ENCODE measurements at places on chromosomes 5 and 9. TPM values are rescaled to one million over a fixed set of nuclear protein-coding genes. Genes with fewer than 3 reads are reported as not detected.

The SIT1 gene
- 0.30 TPM for total RNA-seq

The HMMR gene
- 12.2 TPM for total RNA-seq

The TLE1 gene
- 36.6 TPM for total RNA-seq

The DDX4 gene
- total RNA-seq: not detected

The DMRT3 gene
- not detected for total RNA-seq

The AJM1 gene
- 0.79 TPM for total RNA-seq

The HSD17B3 gene
- total RNA-seq: 0.59 TPM

The THOC3 gene
- total RNA-seq: 32.7 TPM

The ZNF354C gene
- total RNA-seq: 11.8 TPM

The ADAMTS16 gene
- 3.1 TPM for total RNA-seq

The PRUNE2 gene
- 13.6 TPM for total RNA-seq

The GARIN3 gene
- not detected for total RNA-seq

The KIAA0825 gene
- 13.4 TPM for total RNA-seq

The CCL27 gene
- 7.6 TPM for total RNA-seq

The DIMT1 gene
- total RNA-seq: 23.9 TPM

The GBGT1 gene
- total RNA-seq: 3.4 TPM

The KCTD16 gene
- 0.20 TPM for total RNA-seq

The UAP1L1 gene
- 5.4 TPM for total RNA-seq

The MAMDC4 gene
- 2.5 TPM for total RNA-seq

The TMEM141 gene
- 31.9 TPM for total RNA-seq

The ZNF658 gene
- total RNA-seq: 9.6 TPM

The DMAC1 gene
- 9.5 TPM for total RNA-seq

The OR1J2 gene
- not detected for total RNA-seq

The SSNA1 gene
- 24.1 TPM for total RNA-seq

The SGCD gene
- 54.5 TPM for total RNA-seq

The NUDT12 gene
- 14.6 TPM for total RNA-seq

The MCTP1 gene
- total RNA-seq: 30.8 TPM

The PTGS1 gene
- 4.7 TPM for total RNA-seq

The NAA35 gene
- total RNA-seq: 26.4 TPM

The ADAMTSL2 gene
- total RNA-seq: 1.5 TPM

The CTNNA1 gene
- 262 TPM for total RNA-seq

The STRBP gene
- 11.3 TPM for total RNA-seq

The ANKRD34B gene
- total RNA-seq: 0.10 TPM

The CACNA1B gene
- 0.30 TPM for total RNA-seq

The ORM2 gene
- 0.79 TPM for total RNA-seq

The WDR70 gene
- total RNA-seq: 34.3 TPM

The FBP1 gene
- 5.1 TPM for total RNA-seq

The HTR1A gene
- not detected for total RNA-seq

The OMD gene
- 16.0 TPM for total RNA-seq

The SSBP2 gene
- 57.7 TPM for total RNA-seq

The SLC6A19 gene
- not detected for total RNA-seq

The PCDHGB3 gene
- total RNA-seq: 4.3 TPM

The LCN9 gene
- not detected for total RNA-seq

The KCNV2 gene
- total RNA-seq: not detected

The WHRN gene
- 2.0 TPM for total RNA-seq

The BHMT2 gene
- 3.0 TPM for total RNA-seq

The RNF180 gene
- total RNA-seq: 4.6 TPM

The BTNL8 gene
- total RNA-seq: 0.49 TPM

The ENTPD8 gene
- total RNA-seq: 0.10 TPM

The PCDHGB7 gene
- total RNA-seq: 7.6 TPM

The ENTPD2 gene
- total RNA-seq: 8.0 TPM

The ENG gene
- total RNA-seq: 9.1 TPM

The C9orf50 gene
- total RNA-seq: not detected

The QRFP gene
- not detected for total RNA-seq

The F2RL1 gene
- 32.4 TPM for total RNA-seq

The ROPN1L gene
- total RNA-seq: 0.79 TPM

The SLC9A3 gene
- total RNA-seq: 1.5 TPM

The FAM114A2 gene
- 27.2 TPM for total RNA-seq

Data from skin of body (tissue), 3 donors.